CD4-positive, alpha-beta T cell treated with Interleukin-15 for 4 hours (primary cell): ENCODE measurements at places on chromosomes 7 and 10.

GRCh38 chr7:66735850-66736249 lies 4.7 kb upstream of the RABGEF1 start:
- DNase-seq, result no peak

DNA sequence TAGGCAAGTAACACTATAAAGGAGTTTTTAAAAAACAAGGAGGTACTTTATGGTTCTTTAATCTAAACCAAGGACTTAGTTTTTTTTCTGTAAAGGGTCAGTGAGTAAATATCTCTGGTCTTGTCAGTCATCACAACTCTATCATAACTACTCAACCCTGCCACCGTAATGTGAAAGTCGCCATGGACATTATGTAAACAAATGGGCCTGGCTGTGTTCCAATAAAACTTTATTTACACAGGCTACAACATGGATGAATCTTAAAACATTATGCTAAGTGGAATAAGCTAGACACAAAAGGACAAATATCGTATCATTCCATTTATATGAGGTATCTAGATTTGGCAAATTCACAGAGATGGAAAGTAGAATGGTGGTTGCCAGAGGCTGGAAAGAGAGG lies 60.8 kb upstream of the SP4 start:
- no peak for DNase-seq

- no peak for DNase-seq
These were observed 42.6 kb downstream of the MAP3K8 start for GRCh38 chr10:30476511-30477155.

DNA sequence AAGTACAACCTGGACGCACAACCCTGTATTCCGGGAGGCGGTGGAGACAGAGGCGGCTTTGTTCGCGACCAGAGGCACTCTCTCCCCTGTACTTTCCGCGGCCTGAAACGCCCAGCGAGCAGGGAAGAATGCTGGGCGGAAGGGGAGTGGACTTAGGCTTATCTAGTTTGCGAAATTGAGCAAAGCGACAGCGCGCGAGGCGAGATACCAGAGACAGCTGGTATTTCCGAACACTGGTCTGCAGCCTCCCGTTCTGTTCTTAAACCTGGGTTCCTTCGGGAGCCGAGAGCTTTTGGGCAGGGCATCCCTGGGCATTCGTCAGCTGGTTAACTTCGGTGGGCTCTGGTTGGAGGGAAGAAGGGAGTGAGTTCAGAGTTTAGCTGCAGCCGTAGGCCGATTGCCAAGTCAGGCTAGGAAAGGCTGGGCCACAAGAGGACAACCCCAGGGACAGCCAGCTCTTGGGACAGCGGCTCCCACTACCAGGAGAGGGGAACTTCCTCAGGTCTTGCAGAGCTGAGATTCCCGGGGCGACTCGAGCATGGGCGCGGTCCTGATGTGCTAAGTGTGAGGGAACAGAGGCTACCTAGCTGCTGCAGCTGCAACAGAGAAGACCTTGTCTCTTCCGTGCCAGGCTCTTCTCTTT lies 3.9 kb downstream of the HMX3 start:
- no peak for DNase-seq

GRCh38 chr7:130845581-130846085 lies 111.6 kb upstream of the KLF14 start:
- no peak for DNase-seq

DNA sequence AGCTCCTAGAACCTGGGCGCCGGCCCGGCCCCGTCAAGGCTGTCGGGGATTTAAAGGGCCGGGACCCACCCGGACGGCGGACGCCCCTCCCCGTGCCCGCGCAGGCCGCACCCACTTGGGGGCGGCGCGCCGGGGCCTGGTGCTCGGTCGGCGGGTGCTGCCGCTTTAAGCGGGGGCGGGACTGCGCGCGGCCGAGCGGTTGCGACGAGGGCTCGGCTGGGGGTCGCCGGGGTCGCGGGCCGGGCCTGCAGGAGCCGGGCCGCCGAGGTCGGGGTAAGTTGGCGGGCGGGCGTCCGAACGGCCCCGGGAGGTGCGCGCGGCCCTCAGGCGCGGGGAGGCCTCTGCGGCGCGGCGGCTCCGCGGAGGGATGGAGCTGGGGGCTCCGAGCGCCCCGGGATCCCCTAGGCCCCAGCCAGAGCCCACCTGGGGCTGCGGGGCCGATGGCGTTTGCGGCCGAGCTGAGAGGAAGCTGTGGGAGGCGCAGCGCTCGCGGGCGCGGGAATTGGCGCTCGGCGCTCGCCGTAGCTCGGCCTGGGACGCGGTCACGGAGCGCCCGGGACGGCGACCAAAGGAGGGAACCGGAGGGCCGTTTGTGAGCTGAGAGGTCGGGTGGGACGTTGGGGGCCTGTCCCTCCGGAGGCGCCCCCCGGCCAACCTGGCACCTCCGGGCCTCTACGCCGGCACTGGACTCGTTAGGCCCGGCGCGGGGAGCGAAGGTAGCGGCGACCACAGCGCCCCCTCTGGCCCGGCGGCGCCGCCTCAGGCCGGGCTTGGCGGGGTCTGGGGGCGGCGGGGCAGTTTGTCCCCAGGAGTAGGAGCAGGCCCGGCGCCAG lies at the start of gene TRRAP:
TRRAP (plus strand) TSS at position 168 of the 833 bp plus-strand sequence. CDS start 2,619 bp downstream, outside the sequence.
- DNase-seq, result peak; percentile 69

DNA sequence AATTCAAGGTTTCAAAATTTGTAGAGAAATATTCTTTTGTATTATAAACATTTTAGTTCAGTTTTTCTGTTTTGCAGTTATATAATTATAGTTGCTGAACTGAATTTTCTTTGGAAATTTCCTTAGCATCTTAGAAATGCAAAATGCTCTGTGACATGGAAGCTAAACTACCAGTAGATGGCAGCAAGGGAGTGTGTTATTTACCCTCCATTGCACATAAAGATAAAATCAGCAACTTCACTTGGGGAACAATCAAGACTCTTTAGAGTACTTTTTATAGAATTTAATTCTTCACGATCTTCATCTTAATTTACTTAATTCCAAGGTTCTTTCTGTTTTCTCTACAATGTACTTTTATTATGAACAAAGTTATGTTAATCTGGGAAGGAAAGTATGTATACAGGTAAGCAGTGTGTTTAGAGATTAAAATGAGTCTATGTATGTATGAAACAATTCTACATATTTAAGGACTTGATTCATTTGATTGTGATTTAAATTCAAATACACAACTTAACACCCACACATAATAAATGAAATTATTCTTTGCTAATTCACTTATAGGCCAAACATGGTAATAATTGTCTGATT lies 404.2 kb downstream of the THSD7A start:
- no peak for DNase-seq

DNA sequence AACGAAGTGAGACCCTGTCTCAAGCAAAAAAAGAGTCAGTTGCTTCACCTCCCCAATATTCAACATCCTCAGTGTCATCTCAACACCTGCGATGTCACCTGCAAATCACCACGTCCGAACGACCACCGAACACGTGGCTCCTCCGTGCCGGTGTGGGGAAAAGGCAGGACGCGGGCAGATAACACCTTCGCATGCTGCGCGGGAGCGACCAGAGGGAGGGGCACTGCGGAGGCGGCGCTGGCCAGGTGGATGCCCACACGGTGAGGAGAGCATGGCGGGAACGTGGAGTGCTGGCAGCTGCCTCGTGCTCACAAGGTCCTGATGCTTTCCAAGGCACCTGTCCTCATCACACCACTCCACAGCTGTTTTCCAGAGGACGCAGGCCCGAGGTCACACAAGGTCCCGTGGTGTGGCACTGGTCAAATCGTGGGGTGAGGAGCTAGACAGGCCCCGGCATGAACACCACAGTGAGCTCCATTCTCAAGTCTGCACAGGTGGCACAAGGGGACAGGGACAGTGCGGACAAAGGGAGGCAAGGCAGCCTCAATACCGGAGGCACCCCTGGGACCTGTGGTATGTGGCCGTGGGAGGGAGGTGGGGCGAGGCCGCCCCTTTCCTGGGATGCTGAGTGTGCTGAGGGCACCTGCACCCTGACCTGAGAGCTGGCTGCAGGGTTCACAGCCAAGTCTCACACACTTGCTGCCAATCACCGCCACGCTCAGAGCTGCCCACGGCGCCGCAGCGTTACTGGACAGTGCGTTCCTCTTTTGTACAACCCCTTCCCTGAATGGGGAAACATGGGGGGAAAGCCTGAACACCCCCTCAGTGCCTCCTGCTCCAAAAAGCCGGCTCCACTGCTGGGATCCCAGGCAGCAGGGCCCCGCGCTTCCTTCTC lies 13.0 kb downstream of the TUBGCP2 start:
- no peak for DNase-seq

DNA sequence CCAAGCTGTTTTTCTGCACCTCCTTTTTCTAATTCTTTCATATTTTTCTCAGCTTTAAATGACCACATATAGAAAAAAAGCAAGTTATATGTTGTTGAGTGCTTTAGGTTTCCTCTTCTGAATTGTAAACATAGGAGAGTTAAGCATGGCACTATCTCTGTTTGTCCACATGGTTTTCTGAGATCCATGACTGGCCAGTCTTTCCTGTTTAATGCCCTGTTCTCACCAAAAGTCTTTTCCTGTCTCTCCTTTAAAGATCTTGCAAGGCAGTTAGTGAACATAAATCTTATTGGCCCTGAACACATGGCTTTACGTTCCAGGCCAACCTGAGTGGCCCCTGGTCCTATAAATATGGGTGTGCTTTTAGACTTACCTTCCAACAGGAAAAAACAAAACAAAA lies 19.4 kb downstream of the TRPV5 start:
- DNase-seq, result no peak

- DNase-seq, result no peak
These were observed 37.3 kb upstream of the ADRA2A start for GRCh38 chr10:111039522-111039921.

DNA sequence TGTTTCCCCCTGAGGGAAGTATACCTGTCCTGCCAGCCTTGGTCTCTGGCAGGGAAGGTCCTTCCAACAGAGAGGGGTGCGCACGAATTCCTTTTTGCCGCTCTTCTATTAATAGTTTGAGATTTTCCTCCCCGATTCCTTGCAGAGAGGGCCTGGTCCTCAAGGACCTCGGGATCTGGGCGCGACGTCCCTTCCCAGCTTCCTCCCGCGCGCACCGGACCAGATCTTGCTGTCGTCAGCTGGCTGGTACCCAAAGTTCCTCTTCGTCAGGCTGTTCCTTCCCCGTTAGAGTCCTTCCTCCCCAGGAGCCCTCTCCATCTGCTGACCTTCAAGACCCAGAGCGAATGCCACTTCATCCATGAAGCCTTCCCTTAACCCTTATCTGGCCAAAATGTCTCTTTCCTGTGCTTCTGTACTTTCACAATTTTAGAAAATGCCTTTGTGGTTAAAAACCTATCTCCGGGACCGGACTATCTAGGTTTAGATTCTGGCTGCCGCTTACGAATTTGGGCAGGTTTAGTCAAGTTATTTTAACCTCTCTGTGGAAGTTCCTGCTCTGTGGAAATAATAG lies 851 bp upstream of the GOT1 start:
- DNase-seq, result no peak

DNA sequence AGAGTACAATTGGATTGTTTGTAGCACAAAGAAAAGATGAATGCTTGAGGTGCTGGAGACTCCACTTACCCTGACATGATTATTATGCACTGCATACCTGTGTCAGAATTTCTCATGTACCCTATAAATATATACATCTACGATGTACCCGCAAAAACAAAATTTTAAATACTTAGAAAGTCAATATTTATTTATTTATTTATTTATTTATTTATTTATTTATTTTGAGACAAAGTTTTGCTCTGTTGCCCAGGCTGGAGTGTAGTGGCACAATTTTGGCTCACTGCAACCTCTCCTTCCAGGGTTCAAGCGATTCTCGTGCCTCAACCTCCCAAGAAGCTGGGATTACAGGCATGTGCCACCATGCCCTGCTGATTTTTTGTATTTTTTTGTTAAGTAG lies 35.1 kb upstream of the EBF3 start:
- DNase-seq, result no peak

- DNase-seq, result no peak
These were observed 24.0 kb upstream of the RNF32 start for GRCh38 chr7:156616269-156617202.

DNA sequence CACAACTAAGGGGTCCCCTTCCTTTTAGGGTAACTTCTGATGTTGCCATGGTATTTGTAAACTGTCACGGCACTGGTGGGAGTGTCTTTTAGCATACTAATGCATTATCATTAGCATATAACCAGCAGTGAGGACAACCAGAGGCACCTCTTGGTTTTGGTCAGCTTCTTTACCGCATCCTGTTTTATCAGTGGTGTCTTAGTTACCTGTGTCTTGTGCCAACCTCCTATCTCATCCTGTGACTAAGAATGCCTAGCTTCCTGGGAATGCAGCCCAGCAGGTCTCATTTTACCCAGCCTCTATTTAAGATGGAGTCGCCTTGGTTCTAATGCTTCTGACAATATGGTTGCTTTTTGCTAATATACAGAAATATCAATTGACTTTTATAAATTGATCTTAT lies 54.9 kb downstream of the AHCYL2 start:
- DNase-seq, result no peak
